Left renal cortex interstitium (tissue), 4 donors: ENCODE measurements at places on chromosomes 13 and 19. TPM values are rescaled to one million over a fixed set of nuclear protein-coding genes. Genes with fewer than 3 reads are reported as not detected.

GRCh38 chr19:47663911-47664771 is 49.1 kb upstream of the EHD2 start:
- no peak for DNase-seq

- DNase-seq, result no peak
These were observed 54.9 kb downstream of the COLGALT1 start for GRCh38 chr19:17610384-17610783.

The GGN gene
- polyA plus RNA-seq, result 0.60 TPM

The CA11 gene
- 24.3 TPM for polyA plus RNA-seq
